Spleen (tissue), 13 donors: ENCODE measurements at places on chromosomes 3 and 15. TPM values are rescaled to one million over a fixed set of nuclear protein-coding genes. Genes with fewer than 3 reads are reported as not detected.

AMIGO3 gene
- 1.1 TPM for polyA plus RNA-seq

PLCB2 gene
- 190 TPM for polyA plus RNA-seq

PPIP5K1 gene
- 8.2 TPM for polyA plus RNA-seq

SHF gene
- 1.9 TPM for polyA plus RNA-seq

PPP1R2 gene
- 30.7 TPM for polyA plus RNA-seq

TTLL13 gene
- polyA plus RNA-seq: 0.17 TPM

SLC2A2 gene
- not detected for polyA plus RNA-seq

BNC1 gene
- polyA plus RNA-seq: 0.06 TPM

SEMA7A gene
- 78.4 TPM for polyA plus RNA-seq

SSR3 gene
- polyA plus RNA-seq: 36.6 TPM

KBTBD13 gene
- not detected for polyA plus RNA-seq

DNA sequence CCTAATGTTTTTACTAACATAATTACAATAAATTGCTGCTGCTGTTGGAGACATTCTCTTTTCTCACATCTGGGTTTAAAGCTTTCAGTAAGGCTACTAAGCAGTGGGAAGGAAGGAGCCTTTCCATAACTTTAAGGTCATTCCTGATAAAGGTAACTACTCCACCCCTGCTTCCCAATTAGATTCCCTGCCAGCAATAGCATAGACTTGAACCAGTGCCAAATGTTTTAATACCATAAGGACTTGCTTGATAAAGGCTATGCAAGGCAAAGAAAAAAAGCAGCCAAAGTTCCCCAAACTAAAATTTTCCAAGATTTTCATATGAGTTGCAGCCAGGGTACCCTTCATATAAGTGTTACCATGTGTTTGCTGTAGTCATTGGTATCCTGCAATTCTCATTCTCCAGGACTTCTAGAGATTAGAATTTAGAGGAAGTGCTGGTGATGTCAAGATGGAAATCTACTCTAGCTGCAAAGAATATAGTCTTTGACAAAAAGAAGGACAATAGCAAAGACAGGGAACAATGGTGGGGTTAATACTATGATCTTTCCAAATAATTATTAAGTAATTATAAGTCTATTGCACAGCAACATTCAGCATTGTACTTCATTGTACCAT is 106.1 kb downstream of the FILIP1L start:
- no peak for DNase-seq

GRCh38 chr3:187197335-187197649 is at the start of gene RTP1:
Gene RTP1, plus strand, starts transcription at chr3:187197486. Its CDS starts 30 bp downstream, at chr3:187197516.
- no peak for DNase-seq

GRCh38 chr3:156477323-156477722 is 77.6 kb downstream of the SSR3 start:
- DNase-seq: no peak

DNA sequence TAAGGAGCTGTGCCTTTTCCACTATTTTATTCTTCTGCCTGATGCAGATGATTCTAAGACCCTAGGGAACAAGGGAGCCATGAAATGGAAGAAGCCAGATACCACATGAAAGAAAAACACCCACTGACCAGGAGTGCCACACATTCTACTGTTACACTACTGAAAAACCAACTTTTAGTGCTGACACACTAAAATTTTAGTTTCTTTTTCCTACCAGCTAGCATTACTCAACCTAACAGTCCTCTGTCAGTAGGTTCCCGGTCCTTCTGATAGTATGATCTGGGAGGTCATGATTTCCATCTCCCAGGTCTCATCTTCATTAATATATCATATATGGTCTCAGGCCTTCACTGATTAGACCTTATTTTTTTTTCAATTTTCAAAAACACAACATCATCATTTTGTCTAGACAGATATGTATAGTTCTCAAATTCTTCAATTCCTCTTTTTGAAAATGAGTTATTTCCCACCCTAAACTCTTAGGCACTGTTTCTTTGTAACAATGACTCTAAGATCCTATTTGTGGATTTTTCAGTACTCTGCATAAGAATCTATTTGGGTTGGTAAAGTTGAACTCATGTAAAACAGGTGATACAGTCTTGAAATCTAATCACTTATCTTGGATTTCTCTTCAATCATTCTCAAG is 321.8 kb downstream of the CTNNB1 start:
- no peak for DNase-seq

DNA sequence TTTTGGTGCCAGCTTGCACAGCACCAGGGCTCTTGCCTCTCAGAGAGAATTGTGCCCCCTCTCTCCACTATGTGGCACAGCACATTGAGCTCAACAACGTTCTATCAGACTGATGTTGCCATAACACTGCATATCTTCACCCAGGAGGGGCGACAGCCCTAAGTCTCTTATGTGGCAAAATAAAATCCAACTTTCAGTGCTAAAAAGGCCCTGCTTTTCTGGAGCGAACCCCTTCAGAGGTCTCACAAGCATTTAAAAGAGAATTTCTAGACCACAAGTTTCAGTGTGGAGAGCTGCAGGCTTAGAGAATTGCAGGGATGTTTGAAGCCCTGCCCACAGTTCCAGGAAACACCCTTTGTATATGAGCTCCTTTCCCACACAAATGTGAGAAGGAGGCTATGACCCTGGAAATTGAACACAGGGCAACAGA is 85.5 kb downstream of the LIPC start:
- DNase-seq: no peak

DNA sequence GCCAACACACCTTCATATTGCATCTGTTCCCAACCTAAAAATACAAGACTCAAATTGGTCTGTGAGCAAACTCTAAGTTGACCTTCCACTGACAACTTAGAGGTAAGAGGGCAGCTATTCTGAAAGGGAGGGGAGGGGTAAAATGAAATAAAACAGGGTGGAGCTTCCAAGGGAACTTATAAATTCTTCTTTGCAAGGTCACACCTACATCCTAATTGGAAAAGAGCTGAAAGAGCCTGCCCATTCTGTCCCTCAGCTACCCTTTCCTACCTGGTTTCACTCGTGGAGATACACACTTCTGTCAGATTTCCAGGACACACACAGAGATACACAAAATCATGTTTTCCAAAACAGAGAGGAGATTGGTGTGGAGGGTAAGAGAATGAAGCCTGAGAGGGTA is 1.0 kb downstream of the ILDR1 start:
- no peak for DNase-seq

DNA sequence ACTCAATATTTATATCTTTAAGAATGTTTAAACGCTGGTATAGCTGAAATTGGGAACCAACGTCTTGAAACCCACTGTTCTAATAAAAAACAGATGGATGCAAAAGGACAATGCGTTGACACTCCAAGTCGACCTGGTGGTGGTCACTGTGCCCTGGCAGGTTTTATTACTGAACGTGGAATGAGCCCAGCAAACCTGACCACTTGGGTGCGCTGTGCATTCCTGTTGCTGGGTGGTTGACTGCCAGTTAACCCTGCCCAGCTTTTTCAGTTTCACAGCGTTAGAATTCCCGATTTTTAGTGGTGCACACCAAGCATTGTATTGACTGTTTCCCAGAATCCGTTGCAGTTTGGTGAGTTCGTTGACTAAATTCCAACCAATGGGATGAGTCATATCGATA is 384.4 kb downstream of the OCA2 start:
- no peak for DNase-seq

DNA sequence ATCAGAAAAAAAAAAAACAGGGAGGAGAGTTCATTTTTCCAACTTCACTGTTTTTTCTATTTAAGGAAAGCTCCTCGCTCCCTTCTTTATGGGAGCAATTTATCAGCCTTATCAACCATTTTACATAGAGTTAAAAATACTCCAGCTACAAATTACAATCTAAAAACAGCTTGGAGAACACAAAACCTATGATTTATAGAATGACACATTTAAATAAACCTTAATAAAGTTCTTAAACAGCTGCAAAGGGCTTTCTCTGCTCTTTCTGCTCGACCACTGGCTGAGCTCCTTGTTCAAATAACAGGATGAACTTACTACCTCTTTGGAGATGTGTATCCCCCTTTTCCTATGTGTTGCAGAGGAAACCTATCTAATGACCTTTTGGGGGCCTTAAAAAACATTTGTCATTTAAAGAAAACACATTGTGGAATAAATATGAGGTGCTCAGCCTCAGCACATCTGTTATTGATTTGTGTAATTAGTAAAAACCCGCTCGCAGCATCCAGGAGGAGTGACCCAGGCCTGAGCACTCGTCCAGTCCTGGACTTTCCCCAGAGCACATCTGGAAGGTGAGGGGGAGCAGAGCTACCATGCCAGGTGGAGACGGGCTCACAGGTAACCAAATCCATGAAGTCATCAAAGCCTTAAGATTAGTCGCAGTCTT is 231.2 kb downstream of the ATP8B4 start:
- DNase-seq: no peak
